ENCODE measurements at places on chromosomes 2 and 18.
A peak's percentile ranks its signal among the peaks of the same experiment; 100 is the strongest.

GRCh38 chr2:45946023-45946422 lies 294.5 kb downstream of the PRKCE start:
- DNase-seq = no peak

DNA sequence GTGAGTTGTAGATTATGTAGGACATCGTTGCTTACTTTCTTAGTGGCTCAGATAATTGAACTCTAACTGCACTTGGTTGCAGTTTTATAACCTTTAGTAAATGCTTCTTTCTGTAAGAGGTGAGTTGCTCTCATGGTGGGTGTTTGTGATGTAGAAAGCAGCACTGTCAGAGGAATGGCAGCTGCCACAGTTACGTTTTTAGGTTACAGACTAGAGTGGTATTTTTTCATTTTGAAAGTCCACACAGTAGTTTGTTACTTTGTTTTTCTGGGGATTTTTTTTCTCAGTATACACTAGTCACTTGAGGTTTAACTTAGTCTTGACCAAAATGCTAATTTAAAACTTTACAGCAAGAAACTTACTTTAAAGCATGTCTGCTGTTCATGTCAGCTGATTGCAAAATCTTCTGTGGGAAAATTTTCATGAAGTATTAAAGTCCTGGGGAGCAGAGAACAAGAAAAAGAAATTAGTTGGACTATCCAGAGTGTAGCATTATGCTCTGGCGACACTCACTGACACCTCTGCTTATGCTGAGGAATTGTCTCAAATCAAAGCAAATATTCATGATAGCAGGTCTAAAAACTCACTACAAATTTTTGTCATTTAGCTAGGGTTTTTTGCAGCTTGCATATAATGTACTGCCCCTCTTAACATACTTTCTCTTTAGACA lies 14.8 kb downstream of the AFTPH start:
- DNase-seq = no peak

GRCh38 chr18:29664278-29665036 lies 1378.1 kb downstream of the DSC3 start:
- no peak for DNase-seq

DNA sequence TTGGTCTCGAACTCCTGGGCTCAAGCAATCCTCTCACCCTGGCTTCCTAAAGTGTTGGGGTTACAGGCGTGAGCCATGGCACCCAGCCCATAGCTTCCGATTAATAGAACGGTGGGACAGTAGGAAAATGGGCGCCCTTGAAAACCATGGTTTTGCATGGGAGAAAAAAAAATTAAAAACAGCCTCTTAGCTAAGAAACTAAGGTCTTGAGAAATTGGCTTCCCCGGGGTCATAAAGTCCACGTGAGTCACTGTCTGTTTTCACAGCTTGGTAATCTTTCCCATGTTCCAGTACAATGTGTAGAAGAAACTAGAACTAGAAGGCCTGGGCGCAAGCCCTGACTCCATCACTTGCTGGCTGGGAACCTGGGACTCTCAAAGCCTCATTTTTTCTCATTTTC lies 20.7 kb downstream of the B3GNT2 start:
- DNase-seq = no peak

GRCh38 chr2:10432311-10433181 lies 15.6 kb downstream of the ODC1 start:
- peak; percentile 56 for DNase-seq

DNA sequence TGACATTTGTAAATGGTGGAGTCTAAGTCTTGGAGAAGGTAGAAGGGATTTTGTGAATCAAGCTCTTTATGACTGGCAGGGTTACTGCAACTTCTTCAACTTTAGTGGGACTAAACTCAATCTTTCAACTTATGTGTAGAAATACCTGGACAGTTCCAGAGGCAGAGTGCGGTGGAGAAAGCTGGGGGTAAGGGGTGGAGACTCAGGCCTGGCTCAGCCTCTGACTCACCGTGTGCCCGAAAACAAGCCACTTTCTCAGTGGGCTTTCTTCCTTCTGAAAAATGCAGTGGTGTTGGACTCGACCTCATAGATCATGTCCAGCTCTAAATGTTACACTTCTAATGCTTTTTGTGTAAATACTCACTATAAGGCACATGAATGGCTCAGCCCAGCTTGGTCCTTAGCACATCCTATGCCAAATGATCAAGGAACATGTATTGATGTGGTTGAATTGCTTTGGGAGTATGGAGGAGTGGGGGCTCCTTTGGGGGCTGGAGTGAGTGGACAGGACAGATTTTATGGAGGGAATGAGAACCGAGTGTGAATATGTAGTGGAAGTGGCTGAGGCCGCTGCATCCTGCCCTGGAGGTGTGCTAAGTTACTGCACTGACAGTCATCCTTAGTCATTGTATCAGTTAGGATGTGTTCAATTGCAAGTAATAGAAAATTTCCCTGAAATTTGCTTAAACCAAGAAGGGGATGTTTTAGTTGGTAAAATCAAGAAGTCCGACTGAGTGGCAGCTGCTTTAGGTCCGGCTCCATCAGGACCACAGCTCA lies 32.2 kb upstream of the IGFBP5 start:
- no peak for DNase-seq

- no peak for DNase-seq
These were observed 27.4 kb upstream of the MRO start for GRCh38 chr18:50847192-50847591.

GRCh38 chr2:124485659-124486058 lies 460.6 kb downstream of the CNTNAP5 start:
- DNase-seq = no peak

- DNase-seq = no peak
These were observed 195.1 kb upstream of the DTNA start for GRCh38 chr18:34514957-34515356.

DNA sequence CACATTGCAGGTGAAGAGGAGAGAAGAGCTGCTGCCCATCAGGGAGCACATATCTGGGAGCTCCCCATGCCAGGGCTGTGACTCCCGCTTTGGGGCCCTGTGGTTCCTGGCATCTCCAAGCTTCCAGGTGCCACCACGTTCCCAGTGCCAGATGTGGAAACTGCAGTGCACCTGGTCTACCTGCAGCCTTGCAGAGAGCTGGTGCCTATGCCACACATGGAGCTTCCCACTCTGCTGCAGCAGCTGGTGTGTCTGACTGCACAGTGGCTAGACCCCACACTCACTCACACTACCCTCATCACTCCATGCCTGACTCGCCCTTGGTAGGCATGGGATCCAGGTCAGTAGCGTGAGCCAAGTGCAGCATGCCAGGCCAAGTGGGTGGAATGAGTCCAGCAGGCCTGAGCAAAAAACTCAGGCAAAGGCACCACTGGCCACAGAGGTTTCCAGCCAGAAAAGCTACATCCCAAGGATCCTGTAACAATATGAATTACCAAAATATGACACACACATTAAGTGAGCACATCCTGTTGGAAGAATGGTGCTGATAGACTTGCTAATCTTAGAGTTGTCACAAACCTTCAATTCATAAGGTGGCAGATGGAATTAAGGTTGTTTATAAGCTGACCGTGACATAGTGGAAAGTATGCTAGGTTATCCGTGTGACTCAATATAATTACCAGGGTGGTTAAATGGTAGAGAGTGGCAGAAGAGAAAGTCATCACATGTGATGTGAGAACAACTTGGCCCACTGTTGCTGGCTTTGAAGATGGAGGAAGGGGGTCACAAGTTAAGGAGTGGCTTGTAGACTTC lies 150.9 kb downstream of the EHBP1 start:
- DNase-seq = no peak

DNA sequence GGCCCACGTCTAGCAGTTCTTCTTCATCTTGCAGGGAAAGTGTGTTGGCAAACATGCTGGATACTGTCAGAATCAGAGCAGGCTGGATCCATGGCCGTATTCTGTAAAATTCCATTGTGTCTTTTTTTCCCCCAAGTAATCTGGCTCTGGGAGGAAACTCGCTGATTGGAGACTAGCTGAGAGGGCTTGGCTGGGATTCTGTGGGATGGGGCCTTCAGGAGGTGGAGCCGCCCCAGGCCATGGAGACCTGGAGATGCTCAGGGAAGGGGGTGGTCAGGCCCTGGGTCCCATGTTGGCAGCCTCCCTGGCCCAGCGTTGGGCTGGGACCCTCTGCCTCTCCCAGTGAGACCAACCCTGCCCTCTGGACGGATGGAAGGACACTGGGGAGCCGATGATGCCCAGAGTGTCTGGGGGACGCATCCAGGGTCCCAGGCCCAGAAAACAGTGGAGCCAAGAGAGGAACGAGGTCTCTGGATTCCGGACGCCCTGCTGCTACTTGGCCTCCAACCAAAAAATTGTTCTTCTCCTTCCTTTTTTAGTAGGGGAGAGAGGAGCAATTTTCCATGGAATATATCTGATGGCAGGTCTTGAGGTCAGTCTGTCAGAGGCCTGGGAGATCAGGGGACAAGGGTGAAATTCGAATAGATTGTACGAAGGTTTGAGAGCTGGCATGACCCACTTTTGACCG lies 114.5 kb downstream of the AGAP1 start:
- no peak for DNase-seq

DNA sequence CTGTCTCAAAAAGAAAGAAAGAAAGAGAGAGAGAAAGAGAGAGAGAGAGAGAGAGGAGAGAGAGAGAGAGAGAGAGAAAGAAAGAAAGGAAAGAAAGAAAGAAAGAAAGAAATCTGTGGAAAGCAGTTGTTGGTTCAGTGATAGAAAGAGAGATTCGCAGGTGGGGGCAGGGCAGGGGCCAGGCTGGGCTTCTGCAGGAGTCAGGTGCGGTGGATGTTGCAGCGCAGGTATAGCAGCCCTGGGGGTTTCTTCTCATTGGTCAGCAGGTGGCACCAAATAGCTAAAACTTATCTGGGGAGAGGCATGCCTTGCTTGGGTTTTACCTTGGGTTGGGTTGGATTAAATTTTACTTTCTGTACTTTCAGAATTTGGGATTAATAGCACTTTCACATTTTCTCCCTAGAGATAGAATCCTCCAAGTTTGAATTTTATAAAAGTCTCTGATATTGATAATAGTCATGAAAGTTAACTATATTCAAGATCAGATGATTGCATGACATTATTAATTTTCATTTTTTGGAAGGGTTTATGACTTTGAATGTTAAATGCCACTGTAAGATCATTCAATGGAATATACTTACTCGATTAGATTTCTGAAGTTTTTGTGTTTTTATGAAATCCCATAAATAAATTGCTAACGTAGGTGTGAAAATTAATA lies 66.6 kb downstream of the SPTBN1 start:
- peak; percentile 82 for DNase-seq

Data from iPS-NIHi11 (cell line).